ENCODE measurements at places on chromosomes 6 and 20.

DNA sequence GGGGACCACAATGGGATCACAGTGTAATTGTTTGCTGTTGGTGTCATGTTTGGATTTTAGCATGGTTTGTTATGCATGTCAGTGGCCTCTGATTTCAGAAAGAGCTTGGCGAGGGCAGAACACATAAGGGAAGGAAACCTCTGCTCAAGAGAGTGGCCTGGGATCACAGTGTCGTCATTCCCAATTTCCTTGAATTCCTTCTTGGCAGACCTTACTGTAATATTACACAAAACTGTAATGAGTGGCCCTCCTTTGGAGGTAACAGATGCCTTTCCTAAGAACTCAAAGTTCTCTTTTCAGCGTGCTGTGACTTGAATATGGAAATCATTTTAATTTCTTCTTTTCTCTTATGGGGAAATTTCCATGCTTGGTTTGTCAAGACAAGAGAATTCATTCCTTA lies 46.9 kb downstream of the JAG1 start:
- DNase-seq = no peak

- no peak for DNase-seq
Measured at GRCh38 chr6:14269436-14269835, 151.9 kb downstream of the CD83 start.

DNA sequence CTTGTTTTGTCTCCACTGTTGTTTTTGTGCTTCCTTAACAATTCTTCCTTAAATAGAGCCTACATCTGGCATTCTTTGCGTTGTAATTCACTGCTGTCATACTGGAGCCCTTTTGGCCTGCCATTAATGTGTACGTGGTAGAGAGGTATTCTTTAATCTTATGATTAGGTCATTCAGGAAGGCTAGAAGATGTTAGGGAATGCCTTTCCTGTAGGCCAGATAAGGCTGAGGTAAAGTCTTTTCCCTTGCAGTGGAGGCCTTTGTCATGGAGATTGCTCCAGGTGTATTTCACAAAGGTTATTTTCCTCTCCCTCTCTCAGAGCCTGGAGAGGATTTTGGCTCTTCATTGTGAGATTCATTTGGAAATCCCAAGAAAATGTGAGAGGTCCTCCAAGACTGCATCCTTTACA lies 146.9 kb downstream of the FUT9 start:
- DNase-seq = no peak

DNA sequence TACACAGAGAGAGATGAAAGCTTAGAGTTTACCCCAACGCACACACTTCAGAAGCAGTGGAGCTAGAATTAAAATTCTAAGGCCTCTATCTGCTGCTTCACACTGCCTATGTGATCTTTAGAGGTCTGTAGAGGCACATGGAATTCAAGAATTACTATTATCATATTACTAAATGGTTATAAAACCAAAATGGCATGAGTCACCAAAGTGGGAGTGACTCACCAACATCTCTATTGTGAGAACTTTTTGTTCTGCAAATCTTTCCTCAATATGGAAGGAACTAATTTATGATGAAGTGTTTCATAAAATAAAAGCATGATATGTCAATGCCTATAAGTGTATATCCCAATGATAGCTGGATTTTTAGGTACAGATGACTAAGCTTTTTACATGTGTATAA lies 28.5 kb upstream of the TMEM244 start:
- DNase-seq = no peak

DNA sequence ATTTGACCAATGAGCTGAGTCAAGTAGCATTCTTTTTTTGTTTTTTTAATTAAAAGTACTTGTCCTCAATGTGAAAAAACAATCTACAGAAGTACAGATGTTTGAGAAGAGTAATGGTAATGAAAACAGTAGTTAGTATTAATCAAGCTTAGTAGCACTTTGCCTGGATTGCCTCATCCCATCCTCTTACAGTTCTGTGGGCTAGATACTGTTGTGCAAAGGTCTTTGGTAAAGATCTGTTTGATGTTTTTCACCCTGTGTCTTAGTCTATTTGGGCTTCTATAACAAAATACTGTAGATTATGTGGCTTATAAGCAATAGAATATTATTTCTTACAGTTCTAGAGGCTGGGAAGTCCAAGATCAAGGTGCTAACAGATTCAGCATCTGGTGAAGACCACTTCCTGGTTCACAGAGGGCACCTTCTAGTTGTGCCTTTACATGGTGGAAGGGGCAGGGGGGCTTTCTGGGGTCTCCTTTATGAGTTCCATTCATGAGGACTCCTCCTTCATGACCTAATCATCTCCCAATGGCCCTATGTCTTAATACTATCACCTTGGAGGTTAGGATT lies 84.3 kb downstream of the SHLD1 start:
- DNase-seq = no peak

DNA sequence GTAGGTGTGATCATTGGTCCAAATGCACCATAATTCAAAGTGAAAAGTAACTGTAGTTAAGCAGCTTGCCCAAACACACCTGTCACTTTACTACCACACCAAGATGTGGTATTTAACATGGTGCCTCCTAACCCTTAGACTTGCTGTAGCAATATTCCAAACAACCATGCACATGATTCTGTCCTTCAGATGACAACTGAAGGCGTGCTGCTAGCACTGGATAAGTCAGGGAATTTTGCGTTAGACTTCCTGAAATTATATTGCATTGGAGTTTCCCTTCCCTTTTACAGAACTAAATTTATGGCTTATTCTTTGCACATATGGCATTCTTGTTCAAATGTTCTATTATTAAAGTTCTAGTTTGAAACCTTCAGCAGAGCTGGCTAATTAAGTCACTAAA lies 106.2 kb downstream of the ARHGAP18 start:
- DNase-seq = no peak

DNA sequence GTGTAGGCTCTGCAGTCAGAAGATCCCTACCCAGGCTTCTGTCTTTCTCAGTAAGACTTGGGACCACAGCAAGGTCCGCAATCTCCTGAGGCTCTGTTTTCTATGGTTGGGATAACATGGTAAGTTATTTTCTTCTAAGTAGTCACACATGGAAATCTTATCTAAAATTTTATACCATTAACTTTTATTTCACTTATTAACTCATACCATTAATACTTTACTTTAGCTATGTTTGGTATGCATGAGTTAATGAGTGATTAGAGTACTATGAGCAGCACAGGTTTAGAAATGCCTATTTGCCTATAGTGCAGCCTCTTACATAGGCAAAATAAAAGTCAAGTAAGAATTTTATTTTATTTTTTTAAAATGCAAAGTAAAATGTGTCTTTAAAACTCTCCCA lies 27.2 kb downstream of the GINM1 start:
- DNase-seq = no peak

DNA sequence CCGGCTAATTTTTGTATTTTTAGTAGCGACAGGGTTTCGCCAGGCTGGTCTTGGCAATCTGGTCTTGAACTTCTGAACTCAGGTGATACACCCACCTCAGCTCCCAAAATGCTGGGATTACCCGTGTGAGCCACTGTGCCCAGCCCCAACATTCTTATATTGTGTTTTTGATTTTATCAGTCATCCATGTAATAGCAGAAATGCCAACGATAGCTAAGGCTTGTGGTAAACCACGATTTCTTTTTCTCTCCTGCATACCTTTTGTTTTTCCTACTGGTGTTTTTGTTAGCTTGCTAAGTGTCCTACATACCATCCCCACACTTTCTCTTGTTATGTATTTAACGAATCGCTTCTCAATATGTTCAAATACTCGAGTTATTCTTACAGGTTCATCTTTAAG lies 12.1 kb downstream of the PHACTR2 start:
- no peak for DNase-seq
